ENCODE measurements at places on chromosomes 12 and 14. TPM values are rescaled to one million over a fixed set of nuclear protein-coding genes. Genes with fewer than 3 reads are reported as not detected.

KRT71 gene
- not detected for total RNA-seq

HIF1A gene
- total RNA-seq: 188 TPM

NEUROD4 gene
- total RNA-seq: not detected

COX14 gene
- 65.3 TPM for total RNA-seq

Measured in aortic smooth muscle cell (primary cell).